ENCODE measurements at places on chromosomes 4 and X.

GRCh38 chr4:187565416-187565815 is 430.2 kb upstream of the ZFP42 start:
- no peak for DNase-seq

- DNase-seq, result no peak
These were observed 80.7 kb upstream of the PRPS1 start for GRCh38 chrX:107547621-107548020.

GRCh38 chr4:48683784-48684666 is 96.1 kb downstream of the FRYL start:
- DNase-seq, result no peak

DNA sequence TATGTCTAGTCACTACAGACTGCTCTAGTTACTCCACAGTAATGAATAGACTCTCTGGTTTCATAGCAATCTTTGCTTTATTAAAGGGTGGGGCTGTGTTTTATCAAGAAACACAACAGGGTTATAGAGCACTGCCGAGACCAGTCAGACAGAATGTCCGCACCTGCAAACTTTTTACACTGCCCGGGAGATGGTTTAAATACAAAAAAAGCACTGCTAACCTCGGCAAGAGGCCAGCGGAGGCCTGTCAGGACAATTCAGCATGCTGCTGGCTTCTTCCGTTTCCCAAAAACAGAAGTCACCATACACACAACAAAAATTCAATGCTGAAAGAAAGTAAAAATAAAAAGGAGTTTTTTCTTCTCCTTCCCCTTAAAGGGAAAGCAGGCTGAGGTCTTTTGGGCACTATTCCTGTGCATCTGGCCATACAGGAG is 67.4 kb downstream of the IRF2 start:
- DNase-seq, result no peak

DNA sequence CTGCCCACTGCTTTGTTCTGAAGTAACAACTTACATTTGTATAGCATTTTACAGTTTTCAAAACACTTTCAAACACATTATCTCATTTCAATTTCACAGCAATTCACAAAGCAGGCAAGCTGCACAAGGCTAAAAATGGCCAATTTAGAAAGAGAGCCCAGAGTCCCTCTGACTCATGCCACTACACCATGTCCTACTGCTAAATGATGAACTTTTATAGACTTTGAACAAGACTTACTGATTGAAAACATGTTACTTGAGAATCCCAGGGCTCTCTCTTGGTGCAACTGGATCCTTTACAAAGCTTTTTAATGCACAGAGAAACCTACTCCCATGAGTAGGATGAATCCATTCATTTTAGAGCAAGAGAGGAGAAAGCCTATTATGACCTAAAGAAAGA is 5.8 kb upstream of the G3BP2 start:
- no peak for DNase-seq
